ENCODE measurements at places on chromosomes 7 and 10.
A peak's percentile ranks its signal among the peaks of the same experiment; 100 is the strongest.

GRCh38 chr10:119761106-119761505, 35.3 kb downstream of the INPP5F start:
- no peak for DNase-seq

DNA sequence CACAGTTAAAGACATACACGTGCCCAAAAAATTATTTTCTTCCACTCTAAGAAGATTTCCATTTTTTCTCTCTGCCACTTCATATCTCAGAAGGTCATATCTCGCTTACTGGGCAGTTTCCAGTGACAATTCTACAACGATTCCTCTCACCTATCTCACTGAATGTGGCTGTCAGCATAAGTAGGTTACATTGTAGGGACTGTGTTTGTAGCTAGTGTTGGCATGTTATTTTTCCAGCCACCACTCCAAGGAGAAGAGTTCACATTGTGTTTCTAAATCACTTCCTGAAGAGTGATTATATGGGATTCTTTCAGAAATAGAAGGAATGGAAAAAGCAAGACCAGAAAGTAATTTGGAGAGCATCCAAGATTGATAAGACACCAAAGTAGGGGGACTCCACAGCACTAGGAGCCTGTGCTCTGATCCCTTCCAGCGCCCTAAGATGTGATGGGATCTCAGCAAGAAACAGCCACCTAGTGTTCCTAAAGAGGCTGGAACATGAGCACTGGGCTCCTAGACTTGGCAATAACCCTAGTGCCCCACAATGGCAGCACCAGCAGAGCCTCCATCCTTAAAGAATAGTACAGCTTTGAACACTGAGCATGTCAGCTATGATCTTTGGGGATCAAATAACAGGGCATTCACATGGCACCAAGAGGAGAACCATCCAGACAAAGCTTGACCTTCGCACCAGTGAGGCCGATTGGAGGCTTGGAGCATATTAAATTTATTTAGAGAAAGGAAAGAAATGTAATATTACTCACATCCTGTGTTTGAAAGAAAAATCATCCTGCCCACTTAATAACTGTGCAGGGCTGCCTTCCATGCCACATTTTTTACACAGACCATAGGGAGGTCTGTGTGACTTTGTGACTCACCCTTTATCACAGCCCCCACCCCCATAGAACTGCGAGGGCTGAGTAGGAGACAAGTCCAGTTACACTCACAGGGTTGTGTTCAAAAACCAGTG, 51.8 kb downstream of the CAV1 start:
- DNase-seq: no peak

DNA sequence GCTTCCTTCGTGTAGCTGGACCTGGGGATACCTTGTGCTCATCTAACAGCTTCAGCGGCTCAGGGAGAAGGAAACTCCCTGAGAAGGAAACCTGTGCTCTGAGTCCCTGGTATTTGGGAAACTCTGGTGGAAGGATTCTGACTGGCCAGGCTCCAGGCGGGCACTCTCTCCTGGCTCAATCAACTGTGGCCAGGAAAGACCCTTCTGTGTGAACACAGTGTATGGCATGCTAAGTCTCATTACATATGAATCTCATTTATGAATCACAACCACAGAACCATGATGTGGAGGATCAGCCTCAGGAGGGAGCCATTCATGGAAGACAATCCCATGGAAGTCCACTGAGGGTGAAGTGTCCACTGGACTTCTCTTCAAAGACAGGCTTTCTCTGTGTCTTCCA, 20.9 kb downstream of the NPS start:
- DNase-seq: no peak

DNA sequence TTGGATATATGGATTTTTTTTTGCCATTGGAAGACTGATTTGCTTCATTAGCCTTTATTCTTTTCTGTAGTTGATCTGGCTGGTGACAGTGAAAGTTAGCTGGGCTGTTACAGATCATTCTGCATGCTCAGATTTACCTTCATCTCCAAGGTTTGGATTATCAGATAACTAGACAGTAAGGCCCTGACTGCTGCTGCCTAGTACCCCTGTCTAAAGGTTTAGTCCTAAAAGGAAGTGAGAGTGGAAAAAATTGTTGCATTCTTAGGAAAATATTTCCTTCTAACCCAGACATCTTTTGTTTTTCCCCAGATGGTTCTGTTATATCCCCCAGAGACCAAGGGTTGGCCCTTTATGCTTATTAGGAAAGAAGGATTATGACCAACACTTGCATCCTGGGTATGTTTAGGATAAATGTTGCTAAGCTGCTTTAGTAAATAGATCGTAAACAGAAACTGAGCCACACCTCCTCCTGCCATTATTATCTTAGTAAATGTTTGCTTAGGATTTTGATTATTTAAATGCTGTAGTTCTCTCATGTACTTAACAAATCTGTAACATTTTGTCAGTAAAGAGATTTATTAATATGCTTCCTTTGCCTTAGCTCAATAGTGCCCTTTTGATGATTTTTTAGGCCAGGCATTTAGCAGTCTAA, 44.4 kb downstream of the MCU start:
- DNase-seq: no peak

DNA sequence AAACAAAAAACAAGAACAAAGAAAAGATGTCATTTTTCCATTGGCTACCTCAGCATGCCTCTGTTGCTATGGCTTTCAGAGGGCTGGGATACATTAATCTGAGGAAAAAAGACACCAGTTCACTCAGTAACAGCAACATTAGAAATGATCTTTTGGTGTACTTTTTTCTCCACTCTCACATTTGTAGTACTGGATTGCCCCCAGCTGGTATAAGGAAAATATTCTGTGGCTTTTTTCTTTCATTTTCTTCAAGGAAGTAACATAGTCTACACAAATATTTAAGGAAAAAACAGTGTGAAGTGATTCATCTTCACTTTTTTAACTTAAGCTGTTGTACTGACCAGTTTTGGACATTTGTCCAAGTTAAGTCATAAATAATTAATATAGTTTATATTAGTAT, 482.3 kb downstream of the SORCS1 start:
- DNase-seq: no peak

DNA sequence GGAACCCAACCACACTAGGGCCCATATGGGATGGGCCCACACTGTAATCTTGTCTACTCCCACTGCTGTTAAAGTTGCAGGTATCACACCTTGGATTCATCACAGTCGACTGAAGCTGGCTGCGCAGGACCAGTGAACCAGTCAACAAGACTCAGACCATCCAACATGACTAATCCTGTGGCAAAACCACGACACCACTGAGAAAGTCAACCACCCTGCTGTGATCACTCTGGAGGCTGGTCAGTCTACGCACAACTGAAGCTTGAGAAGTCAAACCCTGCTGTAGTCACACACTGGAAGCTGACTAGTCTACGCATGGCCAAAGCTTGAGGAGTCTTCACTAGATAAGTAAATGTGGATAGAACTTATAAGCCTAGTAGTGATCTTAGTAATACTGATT, 9.6 kb upstream of the CYREN start:
- no peak for DNase-seq

DNA sequence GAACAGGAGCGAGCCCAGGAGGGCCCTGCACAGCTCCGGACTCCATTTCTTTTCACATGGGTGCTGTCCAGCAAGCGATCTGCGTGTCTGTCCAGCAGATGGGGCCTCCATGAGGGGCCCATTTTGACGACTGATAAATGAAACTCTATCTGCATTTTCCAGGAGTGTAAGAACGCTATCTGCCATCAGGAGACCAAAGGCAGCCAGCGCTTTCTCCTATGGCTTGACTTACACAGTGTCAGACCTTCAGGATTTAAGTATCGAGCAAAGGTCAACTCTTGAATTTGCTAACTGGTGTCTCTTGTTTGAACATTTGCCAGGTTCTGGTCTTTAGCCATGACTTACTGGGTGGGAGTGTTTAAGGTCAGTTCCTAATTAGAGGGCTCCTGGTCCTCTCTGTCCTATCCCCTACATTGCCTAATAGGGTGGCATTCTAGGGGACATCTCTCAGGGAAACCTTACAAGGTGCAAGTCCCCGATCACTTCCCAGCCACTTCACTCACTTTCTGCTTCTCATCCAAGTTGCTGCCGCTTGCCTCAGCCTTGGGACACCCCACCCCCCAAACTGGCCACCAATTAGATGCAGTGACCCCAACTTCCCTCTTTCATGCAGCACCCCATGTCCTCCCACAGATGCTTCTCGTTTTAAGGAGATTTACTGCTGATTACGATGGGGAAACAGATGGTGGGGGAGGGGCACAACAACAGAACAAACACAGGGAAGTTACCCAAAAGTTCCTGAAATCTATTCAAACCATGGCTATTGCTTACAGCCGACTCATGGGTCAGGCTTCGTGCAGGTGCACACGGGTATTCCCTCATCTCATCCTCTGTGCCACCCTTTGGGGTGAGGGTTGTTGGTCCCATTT, 20.0 kb downstream of the VSIR start:
- peak; percentile 82 for DNase-seq

GRCh38 chr7:100943693-100944092, 5.6 kb upstream of the MUC3A start:
- DNase-seq: no peak

- DNase-seq: no peak
These were observed 7.2 kb downstream of the DLX5 start for GRCh38 chr7:97017192-97018125.

DNA sequence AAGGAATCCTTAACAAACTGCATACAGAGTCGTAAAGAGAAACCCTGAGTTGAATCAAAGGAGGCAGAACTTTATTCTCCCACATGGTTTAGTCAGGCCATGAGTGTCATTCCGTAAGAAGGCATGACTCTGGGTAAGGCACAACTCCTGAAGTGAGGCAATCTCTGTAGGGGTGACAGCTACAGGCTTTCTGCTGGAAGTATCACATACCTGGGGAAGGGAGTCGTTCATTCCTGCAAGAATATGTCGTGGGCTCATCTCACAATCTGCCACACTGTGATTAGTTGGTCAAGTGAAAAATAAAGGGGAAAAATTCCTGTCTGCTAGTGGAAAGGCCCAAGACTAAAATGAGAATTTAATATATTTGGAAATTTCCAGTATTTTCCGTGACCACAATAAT, 392.6 kb downstream of the POM121L12 start:
- DNase-seq: no peak

DNA sequence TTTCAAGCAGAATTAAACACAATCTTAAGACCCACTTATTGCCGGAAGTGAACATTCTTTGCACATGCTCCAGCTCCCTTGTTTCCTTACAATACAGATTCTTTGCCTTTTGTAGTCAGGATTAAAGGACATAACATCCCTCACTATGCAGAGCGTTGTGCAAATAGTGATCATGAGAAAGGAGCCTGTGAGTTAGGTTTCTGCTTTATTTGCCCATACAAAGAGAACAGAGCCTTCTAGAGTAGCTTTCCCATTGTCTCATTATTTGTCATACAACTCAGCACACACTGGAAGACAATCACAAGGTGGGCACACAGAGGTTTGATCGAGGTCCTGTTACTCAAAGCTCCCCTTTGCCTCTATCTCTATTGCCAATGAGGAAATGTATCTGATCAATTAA, 48.2 kb upstream of the WDR11 start:
- DNase-seq: no peak

DNA sequence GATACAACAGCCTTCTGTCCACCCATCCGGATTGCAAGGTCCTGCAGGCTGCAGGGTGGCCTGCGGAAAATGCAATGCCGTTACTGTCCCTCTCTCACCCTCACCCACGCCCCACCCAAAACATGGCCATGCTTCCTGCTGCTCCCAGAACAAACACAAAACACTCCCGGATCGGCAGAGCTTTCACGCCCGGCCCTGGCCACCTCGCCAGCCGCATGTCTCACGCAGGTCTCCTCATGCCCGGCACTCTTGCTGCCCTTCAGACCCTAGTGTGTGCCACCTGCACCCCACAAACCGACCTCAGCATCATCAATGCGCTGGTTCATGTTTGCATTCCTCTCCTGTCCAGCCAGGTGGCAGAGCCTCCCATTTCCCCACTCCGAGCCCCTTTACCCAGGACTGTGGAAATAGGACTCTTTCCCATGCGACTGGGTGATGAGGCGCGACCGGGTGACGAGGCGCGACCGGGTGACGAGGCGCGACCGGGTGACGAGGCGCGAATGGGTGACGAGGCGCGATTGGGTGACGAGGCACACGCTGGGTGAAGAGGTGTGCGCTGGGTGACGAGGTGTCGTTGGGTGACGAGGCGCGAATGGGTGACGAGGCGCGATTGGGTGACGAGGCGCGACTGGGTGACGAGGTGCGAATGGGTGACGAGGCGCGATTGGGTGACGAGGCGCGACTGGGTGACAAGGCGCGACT, 8.9 kb upstream of the NOM1 start:
- DNase-seq: no peak

GRCh38 chr10:78450807-78451485, 417.3 kb downstream of the RPS24 start:
- no peak for DNase-seq

GRCh38 chr10:102611514-102612087, 32.7 kb upstream of the TRIM8 start:
- DNase-seq: no peak

GRCh38 chr10:111879969-111880368, 303.6 kb downstream of the GPAM start:
- no peak for DNase-seq

DNA sequence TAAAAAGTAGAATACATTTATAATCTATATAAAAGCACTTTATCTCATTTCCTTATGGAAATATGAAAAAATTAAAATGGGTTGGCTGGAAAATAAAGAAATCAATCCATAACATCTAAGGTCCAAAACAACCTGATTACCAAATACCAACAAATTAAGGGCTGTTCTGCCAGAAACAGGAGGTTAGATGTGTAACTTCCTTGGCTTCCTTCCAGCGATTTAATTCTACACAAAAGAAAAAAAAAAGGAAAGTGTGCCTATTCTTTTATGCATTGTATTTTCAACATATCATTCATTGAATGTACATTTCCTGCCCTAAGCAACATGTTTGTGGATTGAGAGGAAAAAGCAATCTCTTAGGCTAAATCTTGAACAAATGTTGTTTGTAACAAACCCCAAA, 36.2 kb upstream of the USP6NL start:
- no peak for DNase-seq

- DNase-seq: no peak
These were observed 597.9 kb upstream of the C7orf33 start for GRCh38 chr7:147992698-147993097.

- DNase-seq: no peak
These were observed 435.4 kb downstream of the KIF20B start for GRCh38 chr10:90136731-90137316.

- no peak for DNase-seq
These were observed 810.2 kb downstream of the PCDH15 start for GRCh38 chr10:53990799-53991238.

DNA sequence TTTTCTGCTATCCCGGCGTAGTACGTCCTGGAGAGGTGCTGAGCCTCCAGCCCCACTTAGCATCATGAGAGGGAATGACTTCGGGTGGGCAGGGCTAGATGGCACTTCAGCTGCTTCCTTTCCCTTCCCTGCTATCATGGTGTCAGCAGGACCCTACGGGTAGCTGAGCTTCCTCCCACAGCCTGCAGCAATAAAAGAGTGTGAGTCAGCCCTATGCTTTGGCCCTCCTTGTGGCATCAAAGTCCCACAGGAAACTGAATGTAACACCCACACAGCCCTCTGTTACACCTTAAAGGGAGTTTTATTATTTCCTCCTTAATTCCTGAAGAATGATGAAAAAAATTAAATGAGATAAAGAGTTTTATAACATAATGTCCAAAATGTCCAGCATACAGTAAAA, 458.1 kb downstream of the RPS24 start:
- DNase-seq: no peak

- DNase-seq: no peak
These were observed 19.8 kb downstream of the KBTBD2 start for GRCh38 chr7:32871624-32872371.

GRCh38 chr7:40747856-40748255, 613.1 kb downstream of the SUGCT start:
- no peak for DNase-seq

GRCh38 chr10:11746883-11747539, 4.8 kb downstream of the ECHDC3 start:
- DNase-seq: no peak

GRCh38 chr7:151372612-151373265, 31.1 kb downstream of the NUB1 start:
- DNase-seq: no peak
